ENCODE measurements at places on chromosomes 12 and 14.

DNA sequence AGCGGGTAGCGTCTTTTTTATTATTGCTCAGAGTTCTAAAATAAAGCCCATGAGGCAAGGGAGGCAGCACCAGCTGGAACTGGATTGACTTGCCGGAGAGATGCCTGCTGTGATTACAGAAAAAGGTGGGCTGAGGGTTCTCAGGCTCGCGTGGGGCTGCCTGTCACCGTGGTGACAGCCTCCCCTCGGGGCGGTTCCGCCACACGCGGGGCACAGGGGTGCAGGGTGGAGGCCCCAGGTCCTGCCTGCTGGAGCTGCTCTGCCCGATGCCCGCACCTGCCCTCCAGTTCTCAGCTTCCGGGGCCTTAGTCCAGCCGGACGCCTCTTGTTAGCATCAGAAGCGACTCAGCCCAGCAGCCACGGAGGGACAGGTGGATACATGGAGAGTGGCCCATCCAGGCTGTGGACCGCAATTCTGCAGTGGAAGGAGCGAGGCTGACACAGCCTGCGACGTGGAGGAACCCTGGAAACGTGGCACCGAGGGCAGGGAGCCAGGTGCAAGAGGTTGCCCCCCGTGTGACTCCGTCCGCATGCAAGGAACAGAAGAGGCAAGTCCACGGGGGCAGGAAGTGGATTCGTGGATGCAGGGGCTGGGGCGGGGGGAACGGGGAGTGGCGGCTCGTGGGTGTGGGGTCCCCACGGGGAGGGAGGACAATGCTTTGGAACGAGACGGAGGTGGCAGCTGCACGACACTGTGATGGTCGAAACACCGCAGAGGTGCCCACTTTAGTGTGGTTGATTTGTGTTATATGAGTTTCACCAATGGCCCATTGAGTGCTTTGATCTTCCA, 79.5 kb downstream of the GALNT9 start:
- no peak for DNase-seq

DNA sequence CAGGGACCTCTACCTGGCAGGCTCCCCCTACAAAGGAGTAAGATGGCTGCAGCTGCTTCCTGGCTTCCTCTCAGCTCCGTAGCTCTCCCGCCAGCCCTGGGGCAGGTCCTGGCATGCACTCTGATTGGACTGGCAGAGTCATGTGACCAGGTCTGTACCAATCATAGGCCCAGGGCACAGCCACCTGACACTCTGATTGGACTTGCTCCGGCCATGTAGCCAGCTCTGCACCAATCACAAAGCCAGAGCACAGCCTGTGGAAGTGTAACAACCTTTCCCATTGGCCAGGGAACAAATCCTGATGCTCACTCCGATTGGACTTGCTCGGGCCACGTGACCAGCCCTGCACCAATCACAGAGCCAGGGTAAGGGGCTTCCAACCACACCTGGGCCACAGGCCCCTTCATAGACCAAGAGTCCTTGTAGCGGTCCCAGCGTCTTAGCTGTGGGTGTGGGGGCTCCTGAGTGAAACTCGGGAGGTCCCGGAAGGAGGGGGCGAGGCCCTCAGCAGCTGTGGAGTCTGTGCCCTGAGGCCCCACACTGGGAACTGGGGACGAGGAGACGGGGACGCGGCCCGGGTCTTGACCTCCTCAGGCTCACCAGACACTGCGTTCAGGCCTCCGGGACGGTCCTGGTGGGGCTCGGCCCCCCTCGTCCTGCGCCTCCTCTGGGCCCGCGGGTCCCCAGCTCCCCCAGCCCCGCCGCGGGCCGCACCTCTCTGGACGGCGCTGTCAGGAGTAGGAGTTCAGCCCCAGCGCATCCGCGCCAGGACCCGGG, 210.6 kb downstream of the ADGRD1 start:
- no peak for DNase-seq

DNA sequence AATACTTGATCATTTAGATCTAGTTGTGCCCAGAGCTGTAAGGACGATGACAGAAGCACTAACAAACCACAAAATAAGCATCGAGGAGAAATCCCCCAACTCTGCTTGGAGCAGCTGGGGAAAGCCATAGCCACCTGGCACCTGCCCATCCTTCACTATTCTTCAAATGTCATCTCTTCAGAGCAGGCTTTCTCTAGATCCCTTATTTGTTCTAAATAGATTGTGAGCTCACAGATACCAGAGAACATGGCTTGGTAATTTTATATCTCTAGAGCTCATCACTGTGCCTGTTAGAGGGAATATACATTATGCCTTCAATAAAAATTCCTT, 50.9 kb downstream of the GRIP1 start:
- DNase-seq, result no peak

DNA sequence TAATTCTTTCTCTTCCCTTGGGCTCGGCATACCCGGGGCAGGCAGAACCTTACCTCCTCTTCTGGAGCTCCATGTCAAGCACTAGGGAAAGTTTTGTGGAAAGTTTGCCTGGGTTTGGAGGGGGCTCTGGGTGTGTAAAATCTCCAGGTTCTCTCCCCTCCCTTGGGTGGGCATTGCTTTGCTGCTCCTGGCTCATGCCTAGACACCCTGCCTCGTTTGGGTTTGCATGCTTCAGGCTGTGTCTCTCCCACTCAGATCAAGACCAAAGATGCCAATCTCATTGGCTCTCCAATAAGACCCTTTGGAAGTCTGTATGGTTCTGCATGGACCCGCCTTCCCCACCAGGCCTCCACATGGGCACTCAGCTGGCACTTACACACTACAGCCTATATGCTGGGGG, 6.2 kb upstream of the KRT2 start:
- DNase-seq, result no peak

GRCh38 chr12:57624441-57625220, 8.4 kb downstream of the B4GALNT1 start:
- DNase-seq, result peak; percentile 16

Data from activated naive CD4-positive, alpha-beta T cell treated with anti-CD3 and anti-CD28 coated beads, Interleukin-2, amount 10 ng/mL, durations not matched to agents 7 days and 5 days (primary cell).